Hypothalamus (tissue), 51 donors: ENCODE measurements at places on chromosomes 1 and 21.
A peak's percentile ranks its signal among the peaks of the same experiment; 100 is the strongest.

DNA sequence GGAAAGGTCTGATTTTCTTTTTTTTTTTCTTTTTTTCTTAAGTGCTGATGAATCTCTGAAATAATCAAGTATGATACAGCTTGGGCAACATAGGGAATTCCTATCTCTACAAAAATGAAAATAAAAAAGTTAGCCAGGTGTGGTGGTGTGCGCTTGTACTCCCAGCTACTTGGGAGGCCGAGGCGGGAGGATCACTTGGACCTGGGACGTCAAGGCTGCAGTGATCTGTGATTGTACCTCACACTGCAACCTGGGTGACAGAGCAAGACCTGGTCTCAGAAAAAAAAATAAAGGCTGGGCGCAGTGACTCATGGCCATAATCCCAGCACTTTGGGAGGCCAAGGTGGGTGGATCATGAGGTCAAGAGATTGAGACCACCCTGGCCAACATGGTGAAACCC lies 6.0 kb downstream of the TRAPPC10 start:
- no peak for DNase-seq

DNA sequence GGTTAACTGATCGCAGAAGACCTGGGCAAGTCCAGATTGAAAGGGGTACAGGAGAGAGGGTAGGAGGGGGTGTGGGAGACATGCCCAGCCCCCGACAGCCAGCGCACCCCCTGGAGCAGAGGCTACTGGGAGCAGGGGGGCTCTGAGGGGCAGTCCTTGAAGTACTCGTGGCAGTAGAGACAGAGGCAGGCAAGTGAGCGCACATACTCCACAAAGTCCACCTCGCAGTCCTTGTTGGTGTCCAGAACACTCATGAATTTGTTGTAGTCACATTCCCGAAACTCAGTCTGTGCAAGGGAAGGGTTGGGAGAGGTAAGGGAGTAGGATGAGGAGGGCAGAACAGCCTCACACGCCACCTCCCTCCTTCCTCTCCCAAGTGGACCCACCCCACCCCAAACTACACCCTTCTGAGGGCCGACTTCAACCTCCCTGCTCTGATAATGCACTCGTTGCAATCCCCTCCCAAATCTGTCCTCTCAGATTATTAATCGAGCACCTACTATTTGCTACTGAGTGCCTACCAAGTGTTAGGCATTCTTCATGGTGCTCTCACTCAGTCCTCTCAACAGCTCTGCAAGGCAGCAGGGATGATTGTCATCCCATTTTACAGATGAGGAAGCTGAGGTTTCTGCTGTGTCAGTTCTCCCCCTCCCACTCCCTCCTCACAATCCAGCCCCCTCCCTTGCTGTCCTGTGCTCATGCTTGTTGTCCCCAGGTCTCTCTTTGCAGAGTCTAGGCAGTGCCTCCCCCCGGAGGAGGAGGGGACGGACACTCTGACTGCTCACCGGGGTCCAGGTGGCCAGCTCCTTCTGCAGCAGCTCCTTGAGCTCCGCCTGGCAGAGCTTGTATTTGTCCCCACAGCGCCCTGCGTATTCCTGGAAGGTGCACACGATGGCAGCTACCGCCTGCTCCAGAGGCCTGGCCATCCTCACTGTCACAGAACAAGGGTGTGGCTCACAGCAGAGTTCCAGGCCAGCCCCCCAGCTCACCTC lies 1.2 kb downstream of the S100A3 start:
- no peak for DNase-seq

GRCh38 chr1:1153874-1154273 lies 19.8 kb upstream of the TTLL10 start:
- no peak for DNase-seq

GRCh38 chr1:230002164-230002803 lies 64.8 kb upstream of the GALNT2 start:
- no peak for DNase-seq

- DNase-seq, result no peak
These were observed 49.4 kb downstream of the MAN1A2 start for GRCh38 chr1:117416546-117417125.

DNA sequence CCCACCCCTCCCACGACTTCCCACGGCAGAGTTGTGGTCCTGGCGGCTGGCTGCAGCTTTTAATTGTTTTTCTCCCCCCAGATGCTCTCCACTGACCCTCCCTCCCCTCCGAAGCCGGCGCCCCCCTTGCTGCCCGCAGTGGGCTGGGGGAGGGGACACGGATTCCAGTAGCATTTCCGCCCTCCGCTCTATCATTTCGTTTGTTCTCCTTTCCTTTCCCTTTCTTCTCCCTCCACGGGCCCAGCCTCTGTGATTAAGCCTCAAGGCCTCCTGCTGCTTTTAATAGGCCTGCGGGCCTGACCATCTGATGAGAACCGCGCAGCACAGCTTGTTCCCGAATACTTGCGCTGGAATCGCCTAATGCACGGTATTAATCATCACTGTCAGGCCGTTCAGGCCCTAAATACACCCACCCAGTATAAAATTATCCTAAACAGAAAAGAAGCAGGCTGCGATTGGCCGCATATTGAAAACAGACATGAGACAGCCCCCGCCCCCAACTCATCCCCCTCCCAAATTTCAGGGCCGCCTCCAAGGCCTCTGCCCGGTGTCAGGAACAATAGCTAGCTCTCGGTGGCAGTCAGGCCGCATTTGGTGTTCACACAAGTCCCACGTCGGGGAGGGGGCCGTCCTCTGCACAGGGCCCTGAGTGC lies 102.0 kb upstream of the ARHGEF16 start:
- peak; percentile 53 for DNase-seq

- DNase-seq, result no peak
These were observed 2.3 kb downstream of the GPR137B start for GRCh38 chr1:236144446-236145150.

- no peak for DNase-seq
These were observed 8.8 kb downstream of the PRXL2B start for GRCh38 chr1:2595261-2595811.

DNA sequence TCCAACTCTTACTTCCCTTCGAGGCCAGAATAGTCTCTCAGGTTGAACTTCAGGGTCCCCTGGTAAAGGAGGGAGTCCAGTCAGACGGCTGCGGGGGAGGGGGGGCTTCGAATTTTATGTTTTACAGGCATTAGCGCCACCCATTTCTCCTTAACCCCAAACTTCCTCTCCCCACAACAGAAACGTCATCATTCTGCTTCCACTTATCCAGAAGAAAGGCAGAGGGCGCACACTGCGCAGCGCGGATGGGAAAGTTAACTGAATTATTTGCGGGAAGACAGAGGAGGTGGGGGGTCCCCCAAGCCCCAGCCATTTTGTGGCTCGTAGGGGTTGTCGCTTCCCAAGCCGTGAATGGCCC lies 529 bp upstream of the PRMT2 start:
- DNase-seq, result no peak

DNA sequence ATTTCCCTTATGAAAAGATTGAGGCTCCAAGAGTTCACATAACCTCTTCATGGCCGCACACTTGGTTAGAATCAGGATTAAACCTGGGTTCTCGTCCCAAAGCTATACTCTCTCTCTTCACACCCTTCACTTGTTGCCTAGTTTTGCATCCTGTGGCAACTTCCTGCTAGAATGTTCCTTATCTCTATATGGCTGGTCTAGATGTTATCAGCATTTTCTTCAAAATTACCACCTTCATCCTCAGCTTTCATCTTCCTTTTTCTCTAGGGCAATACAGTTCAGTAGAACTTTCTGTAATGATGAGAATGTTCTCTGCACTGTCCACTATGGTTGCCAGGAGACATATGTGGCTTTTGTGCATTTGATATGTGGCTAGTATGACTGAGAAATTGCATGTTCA lies 31.1 kb upstream of the BCAR3 start:
- no peak for DNase-seq

DNA sequence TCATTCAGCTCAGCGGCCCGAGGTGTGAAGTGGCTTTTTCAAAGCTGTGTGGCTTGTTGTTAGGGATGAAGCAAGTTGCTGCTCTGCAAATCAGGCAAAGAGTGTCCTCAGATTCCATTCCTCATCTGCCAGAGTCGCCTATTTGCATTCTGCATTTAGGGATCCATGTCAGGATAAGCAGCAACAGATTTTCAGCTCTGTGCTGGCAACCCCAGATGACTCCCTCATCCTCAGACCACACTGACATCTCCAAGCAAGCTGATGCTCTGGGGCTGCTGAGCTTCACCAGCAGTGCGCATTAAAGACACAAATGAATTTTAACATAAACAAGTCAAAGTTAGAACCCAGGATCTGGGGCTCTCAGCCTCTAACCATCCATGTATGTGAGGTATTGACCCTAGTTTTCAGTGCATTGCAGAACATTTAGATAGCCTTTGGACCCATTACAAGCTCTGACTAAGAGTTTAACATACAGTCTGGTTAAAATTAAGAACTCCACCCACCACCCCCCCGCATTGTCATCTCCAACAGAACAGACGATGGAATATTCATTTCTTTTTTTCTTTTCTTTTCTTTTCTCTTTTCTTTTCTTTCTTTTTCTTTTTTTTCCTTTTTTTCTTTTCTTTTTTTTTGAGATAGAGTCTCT lies 10.9 kb downstream of the CFAP107 start:
- DNase-seq, result no peak

GRCh38 chr1:47030170-47030805 lies 6.8 kb downstream of the CYP4X1 start:
- DNase-seq, result no peak

GRCh38 chr1:101509370-101509769 lies 272.6 kb downstream of the S1PR1 start:
- no peak for DNase-seq

GRCh38 chr1:97989094-97989680 lies 68.4 kb upstream of the DPYD start:
- DNase-seq, result no peak

GRCh38 chr1:25755475-25756125 lies 44.4 kb upstream of the SELENON start:
- no peak for DNase-seq

GRCh38 chr1:89635825-89636815 lies 3.2 kb downstream of the LRRC8C start:
- DNase-seq, result no peak

- no peak for DNase-seq
These were observed 49.3 kb downstream of the KCNAB2 start for GRCh38 chr1:6094801-6095505.

GRCh38 chr1:223207293-223208066 lies 64.4 kb upstream of the TLR5 start:
- no peak for DNase-seq

DNA sequence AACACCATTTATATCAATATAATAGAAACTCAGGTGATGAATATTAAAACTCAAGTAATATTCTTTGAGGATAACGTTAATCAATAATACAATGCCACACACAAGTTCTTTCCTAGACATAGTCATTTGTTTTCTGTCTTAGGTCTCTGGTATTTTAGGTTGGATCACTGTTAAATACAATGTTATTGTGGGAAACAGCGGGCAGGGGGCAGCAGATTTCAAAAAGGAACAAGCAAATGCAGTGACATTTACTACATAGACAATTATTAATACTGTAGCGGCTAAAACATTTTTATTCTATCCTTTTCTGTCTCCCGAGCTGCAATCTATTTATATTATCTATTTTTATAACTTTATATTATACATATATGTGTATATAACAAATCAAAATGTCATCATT lies 186.4 kb upstream of the ZNHIT6 start:
- no peak for DNase-seq

GRCh38 chr1:2428490-2428889 lies 16.1 kb upstream of the PEX10 start:
- DNase-seq, result no peak

DNA sequence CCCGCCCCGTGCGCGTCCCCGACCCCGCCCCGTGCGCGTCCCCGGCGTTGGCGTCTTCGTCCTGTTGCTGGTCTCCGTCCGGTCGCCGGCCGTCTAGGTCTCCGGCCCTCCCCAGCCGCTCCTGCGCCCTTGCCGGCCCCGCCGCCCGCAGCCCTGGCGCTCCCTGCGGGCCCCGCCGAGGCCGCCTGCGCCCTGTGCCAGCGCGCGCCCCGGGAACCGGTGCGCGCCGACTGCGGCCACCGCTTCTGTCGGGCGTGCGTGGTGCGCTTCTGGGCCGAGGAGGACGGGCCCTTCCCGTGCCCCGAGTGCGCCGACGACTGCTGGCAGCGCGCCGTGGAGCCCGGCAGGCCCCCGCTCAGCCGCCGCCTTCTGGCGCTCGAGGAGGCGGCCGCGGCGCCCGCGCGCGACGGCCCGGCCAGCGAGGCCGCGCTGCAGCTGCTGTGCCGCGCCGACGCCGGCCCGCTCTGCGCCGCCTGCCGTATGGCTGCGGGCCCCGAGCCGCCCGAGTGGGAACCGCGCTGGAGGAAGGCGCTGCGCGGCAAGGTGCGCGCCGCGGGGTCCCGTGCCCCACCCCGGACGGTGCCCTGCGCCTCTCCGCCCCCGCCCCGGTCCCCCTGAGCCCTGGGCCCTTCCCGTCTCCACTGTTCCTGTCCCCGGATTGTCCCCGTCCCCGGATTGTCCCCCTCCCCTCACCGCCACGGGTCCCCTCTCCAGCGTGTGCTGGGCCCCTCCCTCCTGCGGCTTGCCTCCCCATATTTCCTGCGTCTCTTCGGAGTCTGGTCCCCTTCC lies at the start of gene RNF187:
Gene RNF187, plus strand, starts transcription at position 47 of the 789 bp plus-strand sequence.
- DNase-seq, result no peak

DNA sequence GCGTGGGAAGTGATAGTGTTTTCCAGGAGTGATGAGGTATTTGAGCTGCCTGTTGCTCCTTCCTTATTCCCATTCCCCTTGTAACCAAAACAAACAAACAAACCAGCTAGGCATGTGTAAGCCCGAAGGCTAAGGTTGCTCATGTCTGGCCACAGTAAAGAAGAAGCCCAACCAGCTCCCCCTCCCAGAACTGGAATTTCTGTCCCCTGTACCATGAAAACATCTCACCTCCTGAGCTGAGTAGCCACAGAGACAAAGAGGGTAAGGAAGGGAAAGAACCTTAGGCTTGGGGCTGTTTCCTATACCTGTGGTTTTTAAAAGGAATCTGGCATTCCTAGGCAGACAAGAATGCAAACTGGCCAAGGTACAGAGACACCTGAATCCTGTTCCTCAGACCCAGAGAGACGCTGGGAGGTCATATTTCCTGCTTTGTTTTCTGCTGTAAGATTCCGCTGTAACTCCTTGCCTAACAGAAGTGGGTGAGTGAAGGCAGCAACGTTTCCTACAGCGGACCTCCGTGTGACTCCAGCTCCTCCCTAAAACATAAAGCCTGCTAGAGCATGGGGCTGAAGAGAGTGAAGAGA lies 41.7 kb upstream of the RAB4A start:
- no peak for DNase-seq

GRCh38 chr1:37448691-37449417 lies 25.5 kb upstream of the ZC3H12A start:
- no peak for DNase-seq

DNA sequence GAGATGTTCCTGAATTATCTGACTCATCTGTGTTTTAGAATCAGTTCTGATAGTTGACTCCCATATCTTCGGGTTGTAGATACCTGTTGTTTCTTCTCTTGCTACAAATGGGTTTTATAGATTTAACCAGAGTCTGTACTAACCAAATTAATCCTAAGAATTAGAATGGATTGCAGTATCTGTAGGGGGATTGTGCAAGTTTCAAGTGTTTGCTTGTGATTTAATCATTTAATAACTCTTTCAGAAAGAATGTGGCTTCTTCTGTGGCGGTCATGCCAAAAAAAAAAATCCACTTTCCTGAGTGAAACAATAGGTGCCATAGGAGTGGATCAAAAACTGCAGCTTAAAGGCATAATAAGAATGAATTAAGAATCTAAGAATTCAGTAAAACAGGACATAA lies 9.4 kb downstream of the IPO9 start:
- DNase-seq, result no peak
